Frontal cortex (tissue), 4 donors: ENCODE measurements at places on chromosomes 4 and X. TPM values are rescaled to one million over a fixed set of nuclear protein-coding genes. Genes with fewer than 3 reads are reported as not detected.

- DNase-seq: no peak
Observed at GRCh38 chr4:55356991-55357461, 11.0 kb downstream of the SRD5A3 start.

The CT45A10 gene
- total RNA-seq: not detected

GRCh38 chr4:186792728-186793366 lies 69.2 kb upstream of the FAT1 start:
- DNase-seq: no peak

DNA sequence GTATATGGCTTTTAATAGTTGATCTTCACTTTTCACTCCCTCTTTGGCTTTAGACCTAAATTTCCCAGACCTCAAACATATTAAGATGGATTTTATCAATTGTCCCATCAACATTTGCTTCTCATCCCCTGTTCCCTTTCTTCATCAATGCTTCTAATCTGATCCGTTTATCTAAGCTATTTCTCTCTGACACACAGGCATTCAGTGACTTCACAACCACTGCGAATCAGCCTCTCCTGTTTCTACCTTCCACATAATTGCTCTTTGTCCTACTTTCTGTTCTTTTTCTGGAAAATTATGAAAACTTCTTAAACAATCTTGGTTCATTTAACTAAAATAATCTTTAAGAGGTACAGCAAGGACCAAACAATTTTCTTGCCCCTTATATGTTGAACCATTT lies 115.2 kb downstream of the GLRA3 start:
- no peak for DNase-seq

DNA sequence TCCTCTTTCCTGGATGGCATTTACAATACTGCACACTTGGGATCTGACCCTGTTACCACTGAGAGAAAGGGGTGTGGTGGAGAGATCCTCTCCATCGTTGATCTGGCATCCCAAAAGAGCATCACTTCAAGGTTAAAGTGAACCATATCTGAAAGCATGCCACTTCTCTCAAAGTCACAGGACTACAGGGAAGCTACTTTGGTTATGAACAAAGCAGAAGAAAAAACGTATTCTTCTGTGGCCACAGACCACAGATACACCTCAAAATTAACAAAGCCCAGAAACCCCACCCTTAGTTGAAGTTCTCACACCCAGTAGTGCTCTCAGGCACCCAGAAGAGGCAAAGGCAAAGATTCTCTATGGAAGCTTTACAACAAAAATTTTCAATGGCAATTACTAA lies 108.3 kb downstream of the JADE1 start:
- no peak for DNase-seq

GRCh38 chr4:30776921-30777415 lies 56.8 kb downstream of the PCDH7 start:
- DNase-seq: no peak

The TLR6 gene
- total RNA-seq: 1.2 TPM

DNA sequence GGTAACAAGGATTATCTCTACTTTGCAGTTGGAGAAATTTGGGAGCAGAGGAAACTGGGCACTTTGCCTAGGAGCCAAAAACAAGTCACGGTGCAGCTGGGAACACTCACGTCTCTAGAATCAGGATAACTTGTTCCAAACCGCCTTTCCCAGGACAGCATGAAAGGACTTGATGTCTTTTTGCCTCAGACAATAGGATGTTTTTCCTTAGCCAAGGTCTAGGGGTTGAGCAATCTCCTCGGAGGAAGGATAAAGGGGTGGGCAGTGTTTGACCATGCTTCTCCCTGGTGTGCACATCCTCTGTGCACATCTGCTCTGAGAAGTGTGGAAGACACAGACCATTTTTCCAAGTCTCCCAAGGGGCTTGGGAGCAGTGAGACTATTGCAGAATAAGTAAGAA lies 1.7 kb upstream of the SPARCL1 start:
- no peak for DNase-seq

GRCh38 chr4:108567831-108568230 lies 52.5 kb upstream of the RPL34 start:
- no peak for DNase-seq

DNA sequence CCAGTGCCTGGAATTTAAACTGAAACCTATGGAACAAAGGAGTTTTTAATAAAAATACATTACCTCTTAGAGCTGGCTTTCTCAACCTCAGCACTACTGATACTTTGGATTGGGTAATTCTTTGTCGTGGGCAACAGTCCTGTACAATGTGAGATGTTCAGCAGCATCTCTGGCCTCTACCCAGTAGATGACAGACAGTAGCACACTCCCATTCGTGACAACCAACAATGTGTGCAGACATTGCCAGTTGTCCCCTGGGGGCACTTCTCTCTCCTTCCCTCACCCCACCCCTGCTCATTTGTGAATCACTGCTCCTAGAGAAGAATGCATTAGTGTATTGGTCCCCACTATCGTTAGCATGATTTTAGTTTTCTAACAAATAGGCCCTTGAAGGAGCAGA lies 16.2 kb downstream of the GPAT3 start:
- no peak for DNase-seq

- DNase-seq: no peak
Observed at GRCh38 chr4:73698217-73698616, 42.2 kb upstream of the CXCL8 start.

DNA sequence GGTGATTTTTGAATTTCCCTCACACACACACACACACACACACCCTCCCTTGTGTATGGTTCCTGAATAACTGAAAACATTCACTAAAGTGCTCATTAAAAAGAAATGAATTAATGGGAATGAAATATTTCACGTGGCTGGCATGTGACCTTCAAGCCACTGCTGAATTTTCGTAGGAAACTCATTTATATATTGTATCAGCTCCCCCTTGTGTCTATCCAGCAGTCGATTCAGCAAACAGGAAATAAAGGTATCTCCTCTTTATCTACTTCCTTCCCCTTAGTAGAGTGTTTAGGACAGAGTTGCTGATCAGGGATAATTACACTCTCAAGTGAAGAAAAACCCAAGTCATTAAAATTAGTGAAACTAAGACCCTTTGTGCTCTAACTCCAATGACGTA lies 912.6 kb upstream of the LCORL start:
- DNase-seq: no peak

DNA sequence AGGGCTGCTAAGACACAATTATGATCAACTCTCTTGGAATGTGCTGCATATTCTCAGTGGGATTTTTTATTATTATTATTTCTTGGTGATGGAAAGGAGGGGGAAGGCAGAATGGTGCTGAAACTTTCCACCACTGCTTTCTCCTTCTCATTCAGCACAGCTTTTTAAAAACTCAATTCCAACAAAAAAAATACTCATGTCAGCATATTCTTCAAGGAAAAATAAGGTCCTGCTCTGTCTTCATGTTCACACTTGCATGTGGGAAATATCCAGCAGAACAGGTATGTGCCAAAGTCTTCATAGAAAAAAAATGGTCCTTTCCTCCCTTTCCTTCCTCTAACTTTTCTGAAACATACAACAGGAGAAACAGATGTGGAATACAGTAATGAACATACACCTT lies 144.0 kb upstream of the ADAMTS3 start:
- no peak for DNase-seq

DNA sequence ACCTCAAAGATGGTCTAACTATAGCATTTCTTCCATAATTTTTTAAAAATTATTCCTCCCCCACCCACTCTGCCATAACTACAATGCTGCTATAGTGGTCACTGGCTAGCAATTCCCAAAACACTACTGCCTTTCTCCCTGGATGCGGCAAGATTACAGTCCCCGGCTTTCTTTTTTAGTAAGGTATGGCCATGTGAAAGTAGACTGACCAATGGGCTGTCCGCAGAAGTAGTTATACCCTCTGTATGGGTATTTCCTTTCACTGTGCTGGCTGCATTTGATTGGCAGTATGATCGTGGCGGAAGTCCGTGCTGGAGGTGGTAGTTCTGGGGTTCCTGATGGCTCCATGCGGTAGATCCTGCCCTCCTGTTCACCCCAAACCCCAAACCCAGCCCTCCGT lies 166.0 kb downstream of the FBXO8 start:
- DNase-seq: no peak

DNA sequence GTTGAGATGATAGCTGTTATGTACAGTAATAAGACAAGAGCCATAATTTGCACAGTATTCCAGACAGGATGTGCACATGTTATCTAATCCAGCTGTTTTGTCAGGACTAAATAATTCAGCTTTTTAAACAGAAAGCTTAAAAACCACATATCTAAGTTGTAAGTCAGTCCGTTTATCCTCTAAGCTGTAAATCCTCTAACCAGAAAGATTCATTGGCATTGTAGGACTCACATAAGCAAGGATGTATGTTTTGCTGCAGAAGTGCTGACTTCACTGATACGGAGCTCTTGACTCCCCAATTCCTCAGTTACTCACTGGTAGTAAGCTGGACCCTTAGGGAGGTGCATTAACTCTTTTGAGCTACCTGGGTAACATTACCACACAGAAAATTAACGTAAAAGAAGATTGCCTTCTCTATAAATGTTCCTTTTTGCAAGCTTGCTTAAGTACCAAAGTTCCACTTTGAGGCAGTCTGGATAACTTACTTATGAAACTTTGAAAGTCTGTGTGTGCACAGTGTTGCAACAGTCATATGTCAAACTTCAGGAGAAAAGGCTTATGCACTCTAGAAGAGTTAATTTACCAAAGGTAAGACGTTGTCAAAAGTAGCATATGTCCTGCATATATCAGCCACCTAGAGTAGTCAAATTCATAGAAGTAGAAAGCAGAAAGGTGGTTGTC lies 58.3 kb upstream of the MAGEB2 start:
- DNase-seq: no peak

GRCh38 chr4:41012293-41012692 lies 202.0 kb downstream of the APBB2 start:
- no peak for DNase-seq

DNA sequence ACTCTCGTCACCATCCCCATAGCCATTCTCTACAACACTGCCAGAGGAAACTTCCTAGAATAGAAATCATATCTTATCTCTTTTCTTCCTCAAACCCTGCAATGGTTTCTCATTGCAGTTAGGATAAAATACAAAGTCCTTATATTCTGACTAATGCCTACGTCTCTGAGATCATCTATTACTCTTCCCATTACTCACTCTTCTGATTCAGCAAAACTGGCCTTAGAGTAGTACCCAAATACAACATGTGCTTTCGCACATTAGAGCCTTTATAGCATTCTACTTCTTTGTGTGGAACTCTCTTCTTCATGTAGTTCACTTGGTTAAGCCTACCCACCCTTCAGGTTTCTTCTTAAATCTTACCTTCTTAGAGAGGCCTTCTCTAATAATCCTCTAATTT lies 28.0 kb downstream of the LHFPL1 start:
- no peak for DNase-seq

- no peak for DNase-seq
Observed at GRCh38 chr4:38785901-38786402, 3.2 kb upstream of the TLR10 start.

The ENPP6 gene
- total RNA-seq: 1.6 TPM

The ZNF330 gene
- 20.4 TPM for total RNA-seq

DNA sequence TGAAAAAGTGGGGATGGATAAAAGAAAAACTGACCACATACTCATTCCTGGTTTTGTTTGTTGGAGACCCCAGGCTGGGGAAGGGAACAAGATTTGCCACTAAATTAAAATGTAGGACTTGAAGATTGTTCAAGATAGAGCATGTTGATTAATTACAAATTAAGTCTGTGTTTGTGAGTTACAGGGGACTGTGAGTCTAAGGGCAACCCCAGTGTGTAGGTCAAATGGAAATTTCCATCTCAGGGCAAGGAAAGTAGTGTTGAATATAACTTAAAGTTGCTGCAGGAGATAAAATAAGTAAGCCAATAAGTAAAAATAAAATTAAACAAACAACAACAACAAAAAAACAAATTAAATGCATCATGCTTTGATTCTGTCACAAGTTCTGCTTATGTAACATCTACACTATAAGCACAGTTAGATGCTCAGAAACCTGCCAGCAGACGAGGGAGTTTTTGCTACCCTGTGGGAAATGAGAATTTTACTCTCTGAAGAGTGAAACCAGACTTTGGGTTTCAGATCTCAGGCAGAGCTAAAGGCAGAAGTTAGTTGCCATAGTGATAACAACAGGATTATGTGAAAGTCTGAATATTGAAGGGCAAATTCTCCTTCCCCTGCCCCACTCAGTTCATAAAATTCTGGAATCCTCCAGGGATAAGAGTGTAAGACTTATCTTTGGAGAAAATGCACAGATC lies 352.3 kb downstream of the GRXCR1 start:
- no peak for DNase-seq

- no peak for DNase-seq
Observed at GRCh38 chr4:54659313-54659712, 1.6 kb downstream of the KIT start.

The USP17L13 gene
- not detected for total RNA-seq

The AKAP4 gene
- total RNA-seq: not detected

GRCh38 chrX:66017659-66018170 lies 22.2 kb downstream of the VSIG4 start:
- no peak for DNase-seq

DNA sequence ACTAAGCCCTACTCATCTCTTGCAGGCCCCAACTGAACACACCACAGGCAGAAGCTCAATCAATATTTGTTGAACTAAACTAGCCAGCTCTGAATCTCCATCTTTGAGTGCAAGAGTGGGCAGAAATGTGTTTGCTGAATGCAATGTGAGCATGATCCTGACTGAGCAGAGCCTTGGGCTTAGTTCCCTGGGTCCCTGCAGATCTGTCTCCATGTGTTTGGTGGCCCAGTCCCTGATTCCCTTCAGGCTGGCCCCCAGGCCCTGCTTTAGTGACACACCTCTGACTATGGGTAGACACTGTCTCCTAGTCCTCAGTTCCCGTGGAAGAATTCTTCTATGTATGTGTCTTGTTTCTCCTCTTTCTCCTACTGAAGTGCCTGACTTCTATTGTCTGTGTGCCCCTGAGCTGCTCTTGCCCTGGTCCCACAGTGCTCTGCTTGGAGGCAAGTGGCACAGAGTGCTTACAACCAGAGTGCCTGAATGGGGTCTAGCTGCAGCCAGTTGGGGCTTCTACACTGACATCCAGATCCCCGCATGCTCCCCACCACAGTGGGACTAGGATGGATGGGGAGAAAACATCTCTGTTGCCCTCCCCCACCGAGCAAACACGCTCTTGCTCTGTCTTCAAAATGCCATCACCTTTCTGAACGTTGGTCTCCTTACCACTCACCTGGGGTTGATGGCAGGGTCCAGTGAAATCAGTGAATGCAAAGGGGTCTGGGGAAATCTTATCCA lies 9.3 kb downstream of the PJA1 start:
- DNase-seq: no peak

DNA sequence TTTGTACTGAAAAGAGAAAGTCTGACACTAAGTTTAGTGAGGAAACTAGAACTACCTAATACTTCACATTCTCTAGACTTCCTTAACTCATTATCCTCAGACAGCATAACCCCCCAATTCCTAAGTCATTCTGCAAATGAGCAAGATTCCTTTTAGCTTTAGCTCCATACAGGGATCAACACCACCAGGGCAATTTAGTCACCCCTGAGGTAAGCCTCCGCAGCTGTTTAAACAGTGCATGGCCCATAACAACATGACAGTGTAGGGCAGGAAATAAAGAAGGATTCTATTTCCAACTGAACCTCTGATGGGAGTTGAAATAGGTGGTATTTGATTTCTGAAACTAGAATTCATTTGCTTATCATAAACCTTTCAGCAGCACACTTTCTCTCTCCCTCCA lies 112.8 kb upstream of the DKK2 start:
- DNase-seq: no peak

The GK2 gene
- total RNA-seq: not detected
